ENCODE measurements at places on chromosomes 12 and 14.
A peak's percentile ranks its signal among the peaks of the same experiment; 100 is the strongest.

DNA sequence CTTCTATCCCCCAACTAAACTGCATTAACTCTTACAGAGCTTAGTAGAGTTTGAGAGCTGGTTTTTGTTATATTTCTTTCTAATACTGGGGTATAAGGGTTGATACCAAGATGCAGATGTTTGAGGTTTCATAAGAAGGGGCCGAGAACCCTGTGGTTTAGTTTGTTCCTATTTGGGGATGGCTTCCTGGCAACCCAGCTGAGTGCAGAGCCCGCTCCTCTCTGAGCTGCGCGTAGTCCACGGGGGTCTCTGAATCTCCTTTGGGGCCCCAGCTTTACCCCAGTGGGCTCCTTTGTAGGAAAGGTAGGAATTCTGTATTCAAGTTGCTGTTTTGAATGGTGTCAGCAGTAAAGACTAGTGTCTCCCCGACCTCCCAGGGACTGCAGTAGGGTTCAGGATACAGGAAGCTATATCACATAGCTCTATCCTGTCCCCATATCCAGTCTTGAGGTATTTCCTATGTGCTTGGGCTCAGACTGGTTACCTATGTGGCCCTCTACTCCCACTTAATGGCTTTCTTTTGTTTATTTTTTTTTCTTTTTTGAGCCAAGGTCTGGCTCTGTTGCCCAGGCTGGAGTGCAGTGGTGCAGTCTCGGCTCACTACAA lies 25.4 kb downstream of the PLXNC1 start:
- no peak for DNase-seq

GRCh38 chr14:39229222-39229543 lies 4.5 kb upstream of the MIA2 start:
- DNase-seq, result peak; percentile 60

DNA sequence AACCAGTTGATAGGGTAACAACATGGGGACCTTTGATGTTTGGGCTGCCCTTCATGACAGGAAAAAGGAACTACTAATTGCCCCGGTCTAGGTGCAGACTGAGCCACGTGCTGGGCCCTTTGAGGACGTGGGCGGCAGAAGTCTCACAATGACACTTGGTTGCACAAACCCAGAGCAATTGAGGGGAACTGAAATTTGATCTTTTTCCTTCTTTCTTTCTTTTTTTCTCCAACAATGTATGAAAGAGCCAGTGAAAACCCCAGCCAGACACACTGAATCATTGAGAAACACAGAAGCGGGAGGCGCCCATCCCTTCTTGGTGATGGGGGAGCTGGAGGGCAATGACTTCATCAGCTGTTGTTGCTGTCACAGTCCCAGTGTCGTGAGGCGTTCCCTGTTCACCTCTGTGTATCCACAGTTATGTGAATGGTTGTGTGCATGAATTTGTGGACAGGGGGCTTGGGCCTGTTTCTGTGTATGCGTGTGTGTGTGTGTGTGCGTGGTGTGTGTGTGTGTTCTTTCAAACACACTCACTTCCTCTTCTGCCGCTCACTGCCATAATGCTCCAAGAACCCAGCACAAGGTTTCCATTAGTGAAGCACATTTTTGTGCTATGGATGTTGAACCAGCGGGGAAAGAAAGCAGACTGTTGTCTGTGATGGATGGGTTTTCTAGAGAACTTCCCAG lies 137.5 kb upstream of the CCND2 start:
- peak; percentile 80 for DNase-seq

GRCh38 chr12:92509156-92509738 lies 193.5 kb upstream of the PLEKHG7 start:
- DNase-seq, result no peak

- no peak for DNase-seq
Measured at GRCh38 chr14:53430870-53431269, 277.7 kb upstream of the DDHD1 start.

- no peak for DNase-seq
Measured at GRCh38 chr12:5872745-5873144, 72.3 kb downstream of the ANO2 start.

GRCh38 chr14:33580231-33580749 lies 370.6 kb downstream of the EGLN3 start:
- no peak for DNase-seq

- no peak for DNase-seq
Measured at GRCh38 chr14:50092006-50092555, 24.3 kb downstream of the VCPKMT start.

DNA sequence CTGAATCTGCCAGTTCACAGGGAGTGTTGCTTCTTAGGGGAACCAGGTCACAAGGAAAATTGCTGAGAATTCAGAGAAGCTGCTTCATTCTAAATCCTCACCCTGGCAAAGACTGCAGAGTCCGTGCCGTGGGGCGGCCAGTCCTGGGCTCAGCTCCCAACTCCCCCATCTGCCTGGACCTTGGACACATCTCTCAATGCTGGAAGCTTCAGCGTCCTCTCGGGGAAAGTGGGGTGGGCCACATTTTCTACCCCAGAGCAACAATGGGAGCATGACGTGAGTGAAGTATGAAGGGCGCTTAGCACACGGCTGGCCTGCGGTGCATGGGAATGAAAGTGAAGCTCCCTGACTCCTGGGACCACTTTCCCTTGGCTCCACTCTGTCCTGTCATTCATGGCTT lies 31.2 kb downstream of the HVCN1 start:
- no peak for DNase-seq

DNA sequence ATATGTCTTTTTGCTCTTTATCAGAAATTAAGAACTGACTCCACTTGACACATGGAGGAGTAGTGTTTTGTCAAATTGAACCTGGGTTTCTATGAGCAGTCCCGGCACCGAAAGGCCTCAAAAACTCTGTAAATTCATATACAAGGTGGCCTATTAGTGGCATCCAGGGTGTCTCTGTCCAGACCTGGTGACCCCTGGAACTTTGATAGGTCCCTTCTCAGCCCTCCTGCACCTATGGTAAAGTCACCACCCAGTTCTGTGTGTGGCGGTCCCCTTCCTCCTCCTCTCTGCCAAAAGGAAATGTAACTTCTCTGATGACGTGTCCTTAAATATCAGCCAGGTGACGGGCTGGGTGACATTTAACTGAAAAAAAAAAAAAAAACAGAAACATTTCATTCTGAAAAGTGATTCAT lies 204.0 kb upstream of the FOXN3 start:
- DNase-seq, result peak; percentile 79
